ENCODE measurements at places on chromosomes 7 and 10.

GRCh38 chr7:19369182-19369581 lies 224.0 kb upstream of the FERD3L start:
- no peak for DNase-seq

GRCh38 chr7:127850195-127850594 lies 181.0 kb downstream of the LRRC4 start:
- DNase-seq = no peak

GRCh38 chr7:121123032-121123431 lies 134.5 kb downstream of the CPED1 start:
- no peak for DNase-seq

GRCh38 chr10:29993319-29993915 lies 66.0 kb downstream of the JCAD start:
- no peak for DNase-seq

- no peak for DNase-seq
Observed at GRCh38 chr10:29977171-29977570, 82.2 kb downstream of the JCAD start.

GRCh38 chr7:2065528-2065927 lies 167.2 kb downstream of the MAD1L1 start:
- no peak for DNase-seq

DNA sequence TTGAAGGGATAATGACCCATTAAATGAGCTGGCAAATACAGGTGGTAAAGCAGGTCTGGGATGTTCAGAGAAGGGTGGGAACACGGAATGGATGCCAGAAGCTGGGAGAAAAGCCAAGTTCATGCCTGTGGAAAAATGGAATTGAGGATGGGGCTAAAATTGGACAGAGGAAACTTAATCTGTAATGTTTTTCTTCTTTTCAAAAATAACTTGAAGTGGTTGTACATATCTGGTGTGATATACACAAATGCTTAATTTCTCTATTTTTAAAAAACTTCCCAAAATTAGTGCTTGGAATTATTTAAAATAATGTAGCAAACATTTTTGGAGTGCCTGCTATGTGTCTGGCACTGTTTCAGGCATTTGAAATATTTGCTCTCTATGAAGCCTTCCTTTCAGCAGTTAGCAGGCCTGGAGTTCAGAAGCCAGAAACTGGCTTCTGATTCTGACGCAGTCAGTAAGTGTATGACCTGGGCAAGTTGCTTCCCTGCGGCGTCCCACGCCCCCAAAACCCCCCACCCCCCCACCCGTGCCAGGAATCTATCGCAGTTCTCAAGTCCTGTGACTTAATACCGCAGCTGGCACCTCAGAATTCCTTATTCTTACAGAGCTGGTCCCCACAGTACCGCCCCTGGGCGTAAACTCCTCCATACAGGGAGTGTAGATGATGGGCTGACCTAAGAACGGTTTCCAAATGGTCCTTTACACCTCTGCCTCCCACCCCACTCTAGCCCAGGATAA lies 828 bp upstream of the MALSU1 start:
- no peak for DNase-seq

DNA sequence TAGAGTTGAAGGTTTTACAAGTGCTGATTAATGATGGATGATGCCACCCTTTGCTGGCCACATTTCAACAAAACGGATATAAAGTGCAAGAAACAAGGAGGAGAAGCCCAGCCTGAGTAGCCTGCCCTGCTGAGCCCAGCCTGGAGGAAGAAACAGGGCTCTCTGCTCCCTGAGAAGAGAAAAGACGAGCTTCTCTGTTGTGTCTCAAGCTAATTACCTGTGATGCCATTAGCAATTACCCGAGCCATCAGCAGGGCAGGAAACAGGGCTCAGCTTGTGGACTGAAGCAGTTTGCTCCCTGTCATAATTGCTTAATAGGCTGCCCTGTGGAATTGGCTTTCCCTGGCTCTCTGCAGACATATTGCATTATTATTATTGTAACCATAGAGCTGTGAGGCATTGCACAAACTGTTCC lies 709.3 kb upstream of the AUTS2 start:
- no peak for DNase-seq

- DNase-seq = peak; percentile 50
Observed at GRCh38 chr10:48363617-48364355, 57.3 kb downstream of the MAPK8 start.

DNA sequence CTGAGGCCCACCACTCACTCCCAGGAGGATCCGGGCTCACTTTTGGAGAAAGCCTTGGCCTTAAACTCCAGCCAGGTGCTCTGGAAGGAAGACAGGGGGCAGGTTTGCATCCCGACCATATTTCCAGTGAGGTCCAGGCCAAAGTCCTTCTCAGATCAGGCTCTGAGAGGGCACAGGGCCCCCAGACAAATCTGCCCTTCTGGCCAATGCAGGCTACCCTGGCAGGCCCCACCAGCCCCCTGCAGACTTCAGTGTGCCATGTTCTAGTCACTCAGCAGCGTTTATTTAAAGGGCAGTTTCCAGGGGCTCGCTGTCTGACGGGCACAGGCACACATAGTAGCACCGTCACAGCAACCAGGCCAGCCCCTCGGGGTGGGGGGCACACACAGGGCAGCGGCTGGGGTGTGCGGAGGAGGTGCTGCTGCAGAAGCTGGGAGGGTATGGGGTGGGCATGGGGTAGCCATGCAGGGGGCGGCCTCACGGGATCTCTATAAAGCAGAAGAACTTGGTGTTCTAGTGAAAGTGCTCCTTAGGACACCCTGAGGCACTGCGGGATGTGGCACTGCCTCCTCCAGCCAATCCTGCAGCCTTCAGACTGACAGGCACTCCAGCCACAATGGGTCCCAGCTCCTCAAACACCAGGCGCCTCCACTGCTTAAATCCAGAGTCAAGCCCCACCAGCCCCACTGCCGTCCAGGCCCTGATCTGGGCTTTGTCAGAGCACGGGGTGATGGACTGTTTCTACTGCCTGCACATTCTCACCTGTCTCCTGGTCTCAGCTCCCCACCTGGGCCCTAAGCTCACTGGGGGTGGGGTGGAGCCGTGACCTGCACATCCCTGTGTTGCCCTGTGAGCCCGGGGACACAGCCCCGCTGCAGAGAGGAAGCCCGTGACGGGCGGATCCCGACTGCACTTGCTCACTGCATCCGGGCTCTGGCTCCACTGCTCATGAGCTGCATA lies 9.6 kb upstream of the PYROXD2 start:
- DNase-seq = no peak

DNA sequence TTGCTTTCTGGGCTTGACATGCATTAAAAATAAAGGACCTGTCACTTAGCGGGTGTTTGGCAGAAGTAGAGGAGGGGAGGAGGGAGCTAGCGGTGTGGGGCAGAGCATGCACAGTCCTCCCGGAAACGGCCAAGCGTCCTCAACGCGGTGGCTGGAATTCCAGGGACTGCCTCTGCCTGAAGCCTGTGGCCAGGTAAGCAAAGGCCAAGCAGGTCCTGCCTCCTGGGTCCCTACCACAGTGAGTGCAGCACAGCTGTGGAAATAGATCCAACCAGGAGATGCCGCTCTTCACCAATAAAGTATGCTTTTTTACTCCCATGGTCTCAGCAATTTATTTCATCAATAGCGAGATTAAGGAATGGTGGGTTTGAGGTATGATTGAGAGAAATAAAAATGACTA lies 323.4 kb downstream of the WDR37 start:
- DNase-seq = no peak

DNA sequence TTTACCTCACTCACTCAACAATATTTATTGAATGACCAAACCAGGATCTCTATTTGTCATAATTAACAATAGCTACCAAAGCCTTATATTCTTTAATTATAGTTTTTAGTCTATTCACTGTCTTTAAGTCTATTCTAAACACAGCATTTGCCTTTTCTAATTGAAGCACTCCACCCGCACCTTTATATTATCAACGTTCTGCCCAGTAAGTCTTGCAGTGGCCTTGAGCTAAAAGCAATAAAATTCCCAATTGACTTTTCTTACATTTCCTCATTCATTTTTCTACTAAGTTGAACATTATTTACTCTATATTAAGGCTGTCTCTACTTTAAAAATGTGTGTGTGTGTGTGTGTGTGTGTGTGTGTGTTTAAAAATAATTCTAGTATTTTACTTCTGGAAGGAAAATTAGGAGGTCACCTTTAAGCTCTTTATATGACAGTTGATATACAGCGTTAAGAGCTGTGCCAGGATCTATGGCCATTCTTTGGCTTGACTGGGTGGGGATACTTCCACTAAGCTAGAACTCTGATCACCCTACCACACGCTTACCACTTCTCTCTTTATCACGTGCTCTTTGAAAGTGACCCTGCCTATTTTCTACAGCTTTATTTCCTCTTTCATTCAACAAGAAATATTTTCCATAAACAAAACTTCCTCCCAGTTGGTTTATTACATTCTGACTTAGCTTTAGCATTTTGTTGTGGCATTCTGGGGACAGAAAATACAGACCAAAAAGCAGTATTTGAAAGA lies 8.8 kb downstream of the PAPSS2 start:
- no peak for DNase-seq

GRCh38 chr10:87177-88080 lies 38.3 kb upstream of the TUBB8 start:
- DNase-seq = no peak

GRCh38 chr7:7681191-7681935 lies 37.0 kb downstream of the RPA3 start:
- DNase-seq = peak; percentile 32

GRCh38 chr10:452512-453426 lies 236.7 kb downstream of the DIP2C start:
- DNase-seq = no peak

DNA sequence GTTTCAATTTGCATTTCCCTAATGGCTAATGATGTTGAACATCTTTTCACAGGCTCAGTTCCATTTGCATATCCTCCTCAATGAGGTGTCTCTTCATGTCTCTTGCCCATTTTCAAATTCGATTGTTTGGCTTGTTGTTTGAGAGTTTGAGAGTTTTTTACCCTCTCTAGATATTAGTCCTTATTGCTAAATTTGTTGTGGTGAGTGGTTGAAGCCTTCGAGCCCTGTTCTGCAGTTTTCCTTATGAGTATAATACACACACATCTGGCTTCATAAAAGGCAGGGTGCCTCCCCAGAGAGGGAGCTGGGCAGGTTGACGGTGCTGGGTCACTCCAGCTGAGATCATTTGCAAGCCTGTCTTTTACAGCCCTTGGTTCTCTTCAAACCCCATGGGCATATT lies 65.1 kb downstream of the RGS10 start:
- no peak for DNase-seq

DNA sequence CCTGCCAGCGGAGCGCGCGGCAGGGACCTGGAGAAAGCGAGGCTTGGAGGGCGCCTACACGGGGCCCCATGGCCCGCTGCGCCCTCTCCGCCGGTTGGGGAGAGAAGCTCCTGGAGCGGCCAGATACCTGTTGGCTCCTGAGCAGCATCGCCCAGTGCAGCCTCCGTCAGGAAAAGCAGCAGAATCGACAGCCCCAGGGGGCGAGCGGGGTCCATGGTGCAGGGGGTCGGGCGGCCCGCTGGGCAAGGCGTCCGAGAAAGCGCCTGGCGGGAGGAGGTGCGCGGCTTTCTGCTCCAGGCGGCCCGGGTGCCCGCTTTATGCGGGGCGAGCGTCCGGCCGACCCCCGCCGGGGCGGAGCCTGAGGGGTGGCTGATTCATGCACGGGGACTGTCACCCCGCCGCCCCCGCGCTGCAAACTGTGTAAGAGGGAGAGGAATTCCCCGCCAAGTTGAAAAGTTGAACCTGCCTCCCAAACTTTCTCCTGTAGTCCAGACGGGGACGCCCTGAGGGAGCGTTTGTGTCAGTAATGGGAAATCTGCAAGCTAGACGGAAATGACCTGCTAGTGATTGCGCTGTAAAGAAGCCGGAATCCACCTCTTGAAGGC lies at the start of gene TFPI2:
TFPI2 (minus strand) TSS at position 290 of the 605 bp plus-strand sequence; CDS start at position 215, 75 bp downstream.
- DNase-seq = no peak

DNA sequence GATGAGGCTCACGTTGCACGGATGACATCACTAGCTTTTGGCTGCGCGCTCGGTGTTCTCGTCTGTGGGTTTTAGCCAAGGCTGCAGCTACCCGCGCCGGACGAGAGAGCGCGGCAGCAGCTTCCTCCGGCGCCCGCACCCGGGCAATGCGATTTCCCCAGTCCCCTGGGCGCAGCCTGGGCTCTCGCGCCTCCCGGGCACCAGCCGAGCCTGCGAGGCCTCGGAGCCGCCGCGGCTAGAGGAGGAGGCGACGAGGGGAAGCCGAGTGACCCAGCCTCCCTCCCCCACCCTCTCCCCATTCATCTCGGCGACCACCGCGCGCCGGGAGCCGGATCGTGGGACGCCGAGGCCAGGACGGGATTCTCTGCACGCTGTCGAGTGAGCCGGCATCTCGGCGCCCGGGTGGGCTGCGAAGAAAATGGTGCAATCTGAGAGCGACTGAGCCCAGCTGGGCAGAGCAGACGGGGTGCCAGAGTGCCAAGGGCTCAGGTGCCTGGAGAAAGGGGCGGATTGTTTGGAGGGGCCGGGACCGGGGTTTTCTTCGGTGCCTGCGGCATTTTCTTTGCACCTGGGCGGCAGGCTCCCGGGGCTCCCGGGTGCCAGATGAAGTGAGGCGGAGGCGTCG lies 1.2 kb upstream of the TMEM178B start:
- DNase-seq = no peak

GRCh38 chr7:50667338-50667737 lies 102.1 kb upstream of the DDC start:
- DNase-seq = no peak

DNA sequence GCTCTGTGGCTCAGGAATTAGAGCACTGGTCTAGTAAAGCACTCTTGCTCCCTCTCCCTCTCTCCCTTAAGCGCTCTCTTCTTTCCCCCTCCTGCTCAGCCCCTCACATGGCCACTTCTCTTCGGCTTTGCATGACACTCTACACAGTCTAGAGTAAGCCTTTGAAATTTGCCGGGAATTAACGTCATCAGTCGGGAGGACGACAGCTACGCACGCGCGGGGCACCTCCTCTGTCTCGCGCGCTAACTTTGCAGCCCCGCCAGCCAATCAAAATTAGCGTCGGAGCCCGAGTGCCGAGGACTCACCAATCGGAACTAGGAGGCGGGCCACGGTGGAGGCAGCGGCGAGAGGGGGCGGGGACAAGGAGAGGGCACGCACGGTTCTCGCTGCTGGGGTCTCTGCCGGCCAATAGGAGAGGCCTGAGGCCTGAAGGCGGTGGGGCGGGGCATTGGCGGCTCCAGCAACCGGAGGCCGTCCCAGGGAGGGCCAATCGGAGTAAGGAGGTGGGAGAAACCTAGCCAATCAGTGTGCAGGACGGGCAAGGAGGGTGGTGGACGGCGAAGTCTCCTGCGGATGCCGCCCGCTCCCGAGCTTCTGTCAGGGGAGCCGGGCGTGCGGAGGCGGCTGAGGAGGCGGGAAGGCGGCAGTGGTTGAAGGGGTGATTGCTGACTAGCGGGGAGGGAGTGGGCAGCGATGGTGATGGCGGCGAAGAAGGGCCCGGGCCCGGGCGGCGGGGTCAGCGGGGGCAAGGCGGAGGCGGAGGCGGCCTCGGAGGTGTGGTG lies at the start of gene AGFG2:
AGFG2 (plus strand) TSS at position 550 of the 782 bp plus-strand sequence; CDS start at position 694, 144 bp downstream.
- DNase-seq = peak; percentile 100
